Hematopoietic multipotent progenitor cell treated with erythropoietin and hydrocortisone succinate and interleukin-3 and kit ligand, for 15 days (in vitro differentiated cells): ENCODE measurements at places on chromosomes 7 and 10.
A peak's percentile ranks its signal among the peaks of the same experiment; 100 is the strongest.

DNA sequence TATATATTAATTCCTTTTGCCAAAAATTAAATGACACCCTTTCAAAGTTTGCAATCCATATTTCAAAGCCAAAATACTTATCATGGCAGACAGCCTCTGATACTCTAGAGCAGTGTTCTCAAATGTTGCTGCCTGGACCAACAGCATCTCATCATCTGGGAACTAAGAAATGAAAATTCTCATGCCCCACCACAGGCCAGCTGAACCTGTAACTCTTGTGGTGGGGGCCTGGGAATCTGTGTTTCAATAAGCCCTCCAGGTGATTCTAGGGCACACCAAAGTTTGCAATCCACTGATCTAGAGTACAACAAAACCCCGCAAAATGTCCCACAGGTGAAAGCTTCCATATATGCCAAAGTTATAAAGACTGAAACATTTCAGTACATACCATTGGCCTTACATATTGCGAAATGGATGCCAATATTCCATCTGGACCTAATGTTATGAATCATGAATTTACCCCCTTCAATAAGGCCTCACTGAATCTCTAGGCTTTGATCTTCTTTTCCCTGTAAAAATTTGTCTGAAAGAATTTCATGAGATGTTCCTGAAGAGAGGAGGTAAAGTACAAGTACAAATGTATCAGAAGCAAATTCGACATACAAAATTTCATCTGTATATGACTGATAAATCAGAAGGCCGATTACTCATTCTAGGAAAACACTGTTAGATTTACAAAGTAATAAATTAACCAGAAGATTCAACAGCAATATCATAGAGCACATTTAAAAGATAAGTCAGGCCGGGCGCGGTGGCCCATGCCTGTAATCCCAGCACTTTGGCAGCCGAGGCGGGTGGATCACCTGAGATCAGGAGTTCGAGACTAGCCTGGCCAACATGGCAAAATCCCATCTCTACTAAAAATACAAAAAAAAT, 25.3 kb upstream of the EPC1 start:
- no peak for DNase-seq

DNA sequence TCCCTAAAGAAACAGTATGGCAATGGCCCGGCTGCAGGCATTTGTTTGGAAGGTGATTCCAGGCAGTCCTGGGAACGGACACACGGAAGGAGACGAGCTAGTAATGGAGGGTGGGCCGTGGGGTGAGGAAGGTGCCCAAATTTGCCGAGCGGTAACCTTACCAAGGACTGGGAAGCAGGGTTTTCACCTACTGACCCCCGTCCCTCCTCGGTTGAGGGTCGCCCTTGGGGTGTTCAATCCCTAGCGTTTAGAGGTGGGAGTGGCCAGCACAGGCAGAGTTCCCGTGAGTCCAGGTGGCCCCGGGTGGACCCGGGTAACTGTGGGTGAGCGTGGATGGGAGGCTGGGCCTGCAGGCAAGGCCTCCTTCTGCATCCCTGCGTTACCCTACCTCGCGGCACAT, 198.8 kb downstream of the TCERG1L start:
- no peak for DNase-seq

DNA sequence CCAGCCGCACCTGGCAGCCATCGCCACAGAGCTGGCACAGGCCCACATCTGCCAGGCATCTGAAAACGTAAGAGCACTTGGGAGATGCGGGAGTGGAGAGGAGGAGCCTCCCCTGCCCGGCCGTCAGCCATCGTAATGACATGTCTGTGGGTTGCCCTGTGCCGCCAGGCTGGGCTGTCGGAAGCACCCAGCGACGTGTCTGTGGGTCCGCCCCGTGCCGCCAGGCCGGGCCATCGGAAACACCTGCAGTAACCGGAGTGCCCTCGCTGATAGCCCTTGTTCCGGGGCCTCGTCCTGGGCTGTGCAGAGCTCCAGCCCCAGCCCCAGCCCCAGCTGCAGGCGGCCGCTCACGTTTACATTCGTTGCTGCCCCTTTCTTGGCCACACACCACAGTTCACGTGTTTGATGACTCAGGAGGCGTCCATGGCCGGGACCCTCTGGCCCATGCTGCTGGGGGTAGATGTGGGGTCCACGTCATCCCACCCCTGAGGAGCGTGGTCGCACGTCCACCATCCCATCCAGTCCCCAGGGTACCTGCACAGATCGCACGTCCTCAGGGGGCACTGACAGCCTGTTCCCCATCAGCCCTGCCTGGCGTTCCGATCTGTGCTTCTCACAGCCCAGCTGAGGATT, 30.0 kb upstream of the PRKAR1B start:
- no peak for DNase-seq

GRCh38 chr7:25953859-25954258, 198.1 kb upstream of the NFE2L3 start:
- no peak for DNase-seq

DNA sequence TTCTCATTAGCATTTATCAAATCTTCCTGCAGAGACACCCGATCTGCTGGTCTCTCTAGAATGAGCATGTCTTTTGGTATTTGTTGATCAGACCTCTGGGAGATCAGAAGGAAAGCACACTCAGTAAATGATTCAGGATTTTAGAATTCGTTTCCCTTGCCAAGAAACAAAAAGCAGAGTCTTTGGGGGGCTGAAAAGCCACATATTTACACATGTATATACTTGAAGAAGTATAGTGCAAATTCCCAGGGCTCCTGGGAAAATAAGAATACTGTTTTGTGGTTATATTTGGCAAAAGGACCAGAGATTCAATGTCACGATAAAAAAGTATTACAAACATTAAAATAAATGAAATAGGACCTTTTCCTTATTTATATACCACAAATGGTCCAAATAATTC, 100.2 kb downstream of the AGMO start:
- DNase-seq = no peak

GRCh38 chr7:3767917-3768777, 467.1 kb downstream of the SDK1 start:
- DNase-seq = no peak

GRCh38 chr10:36224431-36224985, 582.4 kb upstream of the FZD8 start:
- no peak for DNase-seq

- DNase-seq = no peak
These were observed 576.3 kb downstream of the LRMDA start for GRCh38 chr10:76007667-76008181.

DNA sequence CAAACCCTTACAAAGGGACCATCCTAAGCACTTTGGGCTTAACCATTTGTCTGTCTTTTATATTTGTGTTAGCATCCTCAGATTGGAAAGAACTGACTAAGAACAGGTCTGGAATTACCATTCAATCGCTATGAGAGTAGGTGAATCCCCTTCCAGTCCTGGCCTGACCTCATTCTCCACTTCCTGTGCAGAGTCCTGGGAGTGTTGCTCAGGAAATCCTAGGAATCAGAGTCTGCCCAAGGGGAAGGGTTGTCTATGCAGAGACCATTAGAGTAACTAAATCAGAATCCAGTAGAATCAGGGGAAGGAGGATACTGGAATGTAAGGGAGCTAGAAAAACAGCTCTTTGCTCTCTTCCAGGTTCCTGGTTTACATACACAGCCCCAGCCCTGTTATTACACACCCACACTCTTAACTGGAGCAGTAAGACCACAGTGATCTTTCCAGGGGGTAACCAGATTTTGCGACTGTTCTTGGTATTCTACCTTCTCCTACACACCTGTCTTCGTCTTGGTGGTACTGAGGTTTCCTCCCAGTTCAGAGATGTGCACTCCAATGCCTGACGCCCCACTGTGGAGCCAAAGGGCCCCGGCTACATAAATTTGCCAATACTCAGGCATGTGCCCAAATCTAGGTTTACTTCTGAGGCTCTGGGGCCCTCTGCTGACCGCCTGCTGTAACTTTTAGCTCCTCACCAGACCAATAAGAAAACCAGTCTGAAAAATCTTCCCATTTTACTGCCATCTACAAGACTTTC, 103.7 kb downstream of the RNF216 start:
- DNase-seq = peak; percentile 23

DNA sequence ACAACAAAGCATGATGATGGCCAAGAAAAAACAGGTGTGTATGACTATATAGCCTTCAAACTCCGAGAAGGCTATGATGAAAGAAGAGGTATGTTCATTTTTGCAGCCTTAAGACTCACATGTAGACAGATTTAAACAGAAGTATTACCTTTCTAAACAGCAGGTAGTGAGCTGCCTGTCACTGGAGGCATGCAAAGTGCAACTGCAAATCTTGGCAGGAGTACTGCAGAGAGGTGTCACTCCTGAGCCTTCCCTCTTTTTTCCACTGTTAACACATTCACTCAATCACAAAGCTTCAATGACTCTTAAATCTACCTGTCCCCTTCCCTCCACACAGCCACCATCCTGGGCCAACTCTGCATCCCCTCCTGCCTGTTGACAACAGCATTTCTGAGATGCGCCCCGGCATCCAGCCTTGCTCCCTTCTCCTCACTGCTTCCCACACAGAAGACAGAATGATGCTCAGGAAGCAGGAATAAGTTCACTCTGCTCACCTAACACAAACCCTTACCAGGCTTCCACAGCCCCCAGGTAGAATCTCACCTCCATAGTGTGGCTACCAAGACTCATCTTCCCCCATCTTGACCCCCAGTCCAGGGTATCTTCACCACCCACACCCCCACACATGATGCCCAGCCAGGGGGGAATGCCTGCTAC, 161.9 kb upstream of the ZMIZ1 start:
- no peak for DNase-seq

- peak; percentile 54 for DNase-seq
These were observed at the start of gene PROSER2 for GRCh38 chr10:11823122-11823988. TSS of gene PROSER2 (plus strand) at chr10:11823356. CDS start at chr10:11852078, 28,722 bp downstream.

DNA sequence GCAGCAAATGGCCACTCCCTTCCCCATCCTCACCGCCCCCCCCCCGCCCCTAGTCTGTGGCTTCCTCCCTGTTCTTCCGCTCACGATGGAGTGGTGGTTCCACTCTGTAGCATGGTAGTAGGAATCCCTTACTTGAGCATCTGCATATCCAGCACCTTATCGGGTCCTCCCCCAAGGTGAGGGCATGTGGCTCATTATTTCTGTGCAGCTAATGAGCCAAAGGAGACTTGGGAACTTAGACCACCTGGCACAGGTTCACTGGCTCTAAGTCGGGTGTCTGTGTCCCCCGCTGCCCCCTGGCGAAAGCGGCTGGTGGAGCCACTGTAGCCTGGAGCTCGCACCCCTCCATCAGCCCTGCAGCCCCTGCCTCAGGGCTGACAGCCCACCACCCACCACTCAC, 22.8 kb upstream of the GPR26 start:
- no peak for DNase-seq

DNA sequence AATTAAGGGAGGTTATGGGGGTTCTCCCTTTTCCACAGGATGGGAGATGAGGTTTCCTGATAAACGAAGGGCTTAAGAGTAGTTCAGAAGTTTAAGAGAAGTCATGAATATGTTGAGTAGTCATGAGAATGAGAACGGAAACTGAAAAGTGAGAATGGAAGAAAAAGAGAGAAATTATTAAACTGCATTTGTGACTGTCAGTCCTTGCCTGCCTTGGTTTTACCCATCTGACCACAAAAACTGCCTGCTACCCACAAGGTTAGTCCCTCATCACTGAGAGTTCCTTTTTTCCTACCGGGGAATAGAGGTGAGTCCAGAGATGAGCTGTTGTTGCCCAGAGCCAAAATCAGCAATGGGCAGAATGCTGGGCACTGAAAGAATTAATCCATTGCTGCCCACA, 174.1 kb upstream of the BET1 start:
- DNase-seq = no peak

DNA sequence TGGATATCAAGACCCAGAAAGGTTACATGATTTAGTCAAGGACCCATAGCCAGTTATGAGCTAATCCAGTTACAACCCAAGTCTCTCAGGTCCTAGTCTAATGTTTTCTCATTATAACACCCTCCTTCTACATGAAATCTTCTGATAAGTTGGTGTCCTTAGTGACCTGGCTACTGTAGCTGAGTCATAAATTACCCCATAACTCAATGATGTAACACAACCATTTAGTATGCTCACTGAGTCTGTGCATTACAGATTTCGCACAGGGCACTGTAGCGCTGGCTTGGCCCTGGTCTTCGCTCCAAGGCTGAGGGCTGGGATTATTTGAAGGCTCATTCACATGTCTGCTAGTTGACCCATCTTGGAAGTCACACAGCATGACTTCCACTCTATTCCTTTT, 36.0 kb upstream of the GLCCI1 start:
- DNase-seq = no peak

GRCh38 chr7:28490831-28491230, 78.5 kb downstream of the CREB5 start:
- no peak for DNase-seq

DNA sequence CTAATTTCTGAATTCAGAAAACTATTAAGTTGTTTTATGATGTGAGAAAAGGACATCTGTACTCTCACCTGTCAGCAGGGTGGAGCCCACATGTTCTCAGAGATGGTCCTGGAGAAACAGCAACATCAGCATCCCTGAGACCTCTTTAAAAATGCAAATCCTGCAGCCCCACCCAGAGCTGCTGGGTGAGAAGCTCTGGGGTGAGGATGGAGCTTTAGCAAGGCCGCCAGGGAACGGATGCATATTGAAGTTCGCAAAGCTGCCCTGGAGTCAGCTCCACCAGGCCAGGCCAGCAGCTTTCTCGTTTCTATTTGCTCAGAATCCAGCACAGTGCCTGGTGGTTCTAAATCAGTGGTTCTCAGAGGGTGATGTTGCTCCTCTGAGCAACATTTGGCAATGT, 49.1 kb downstream of the PRKCQ start:
- no peak for DNase-seq

GRCh38 chr7:96316949-96317348, 4.9 kb downstream of the SLC25A13 start:
- DNase-seq = no peak

DNA sequence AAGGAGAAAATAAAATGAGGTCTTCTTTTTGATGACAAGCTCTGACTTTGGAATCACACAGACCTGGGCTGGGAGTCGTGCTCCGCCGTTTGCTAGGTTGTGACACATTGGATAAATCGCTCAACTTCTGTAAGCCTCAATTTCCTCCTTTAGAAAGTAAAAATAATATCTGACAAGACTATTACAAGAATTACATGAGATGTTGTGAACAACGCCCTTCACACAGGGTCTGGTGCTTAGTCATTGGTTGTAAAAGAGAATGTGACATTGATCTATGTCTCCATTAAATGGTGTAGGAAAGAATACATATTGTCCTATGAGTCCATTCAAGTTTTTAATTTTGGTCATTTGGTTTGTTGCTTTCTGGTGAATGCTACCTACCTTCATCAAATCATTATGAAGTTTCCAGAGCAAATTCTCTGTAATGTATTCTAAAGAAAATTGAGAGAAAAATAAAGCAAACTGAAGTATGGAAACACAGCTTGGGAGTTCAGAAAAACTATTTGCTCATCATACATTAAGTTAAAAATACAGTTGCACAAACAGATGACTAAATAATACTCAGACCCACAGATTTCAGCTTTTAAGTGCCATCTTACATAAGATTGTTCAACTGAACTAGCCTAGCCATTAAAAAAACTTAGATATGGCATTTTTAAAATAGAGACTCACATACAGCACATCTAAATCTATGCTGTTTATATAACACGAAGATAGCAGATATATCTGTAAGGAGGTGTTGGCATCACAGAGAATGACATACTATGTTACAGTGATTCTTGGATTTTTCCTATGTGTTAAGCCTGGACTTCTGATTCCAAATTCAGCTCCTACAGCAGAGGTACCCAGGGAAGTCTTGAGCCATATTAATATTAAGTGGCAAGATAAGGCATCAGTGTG, 12.3 kb upstream of the ADRB1 start:
- no peak for DNase-seq

- no peak for DNase-seq
These were observed 112.6 kb upstream of the PPIF start for GRCh38 chr10:79234391-79235315.
